Stimulated activated CD8-positive, alpha-beta memory T cell treated with anti-CD3 and anti-CD28 coated beads, Interleukin-2, amount 100 ng/mL, for 1 hour (primary cell): ENCODE measurements at places on chromosomes 6 and 20.
A peak's percentile ranks its signal among the peaks of the same experiment; 100 is the strongest.

GRCh38 chr20:371755-372542 is 8.6 kb upstream of the TRIB3 start:
- no peak for DNase-seq

GRCh38 chr20:19706463-19706862 is 51.6 kb upstream of the RIN2 start:
- DNase-seq: no peak

DNA sequence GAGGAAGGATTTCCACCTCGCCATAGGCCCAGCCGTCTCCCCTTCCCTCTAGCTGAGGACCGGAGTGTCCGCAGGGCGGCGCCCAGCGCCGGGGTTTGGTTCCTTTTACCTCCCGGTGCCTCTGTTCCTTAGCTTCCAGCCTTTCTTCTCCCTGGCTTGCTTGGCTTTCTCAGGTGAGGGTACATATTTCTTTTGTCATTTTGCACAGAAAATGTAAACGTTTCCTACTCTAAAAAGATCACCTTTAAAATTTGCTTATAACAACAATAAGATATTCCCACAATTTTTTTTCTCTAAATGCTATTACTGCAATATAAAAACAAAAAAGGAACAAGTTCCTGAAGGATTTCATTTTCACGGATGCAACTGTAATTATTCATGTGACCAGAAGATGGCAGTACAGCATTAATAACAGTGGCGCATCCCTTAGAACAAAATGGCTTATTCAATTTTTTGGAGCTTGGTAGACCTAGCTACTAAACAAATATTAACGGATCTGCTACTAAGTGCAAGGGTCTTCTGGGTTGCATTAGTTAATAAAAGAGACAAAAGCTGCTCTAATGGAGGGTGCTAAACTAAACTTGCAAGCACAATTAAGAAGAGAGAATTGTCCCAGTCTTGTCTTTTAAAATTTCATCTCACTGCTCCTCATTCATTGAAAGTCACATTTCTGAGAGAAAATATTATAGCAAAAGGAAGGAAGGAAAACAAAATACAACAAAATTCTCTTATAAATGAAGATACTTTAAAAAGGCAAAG is 172.9 kb downstream of the ADGRG6 start:
- DNase-seq: no peak

DNA sequence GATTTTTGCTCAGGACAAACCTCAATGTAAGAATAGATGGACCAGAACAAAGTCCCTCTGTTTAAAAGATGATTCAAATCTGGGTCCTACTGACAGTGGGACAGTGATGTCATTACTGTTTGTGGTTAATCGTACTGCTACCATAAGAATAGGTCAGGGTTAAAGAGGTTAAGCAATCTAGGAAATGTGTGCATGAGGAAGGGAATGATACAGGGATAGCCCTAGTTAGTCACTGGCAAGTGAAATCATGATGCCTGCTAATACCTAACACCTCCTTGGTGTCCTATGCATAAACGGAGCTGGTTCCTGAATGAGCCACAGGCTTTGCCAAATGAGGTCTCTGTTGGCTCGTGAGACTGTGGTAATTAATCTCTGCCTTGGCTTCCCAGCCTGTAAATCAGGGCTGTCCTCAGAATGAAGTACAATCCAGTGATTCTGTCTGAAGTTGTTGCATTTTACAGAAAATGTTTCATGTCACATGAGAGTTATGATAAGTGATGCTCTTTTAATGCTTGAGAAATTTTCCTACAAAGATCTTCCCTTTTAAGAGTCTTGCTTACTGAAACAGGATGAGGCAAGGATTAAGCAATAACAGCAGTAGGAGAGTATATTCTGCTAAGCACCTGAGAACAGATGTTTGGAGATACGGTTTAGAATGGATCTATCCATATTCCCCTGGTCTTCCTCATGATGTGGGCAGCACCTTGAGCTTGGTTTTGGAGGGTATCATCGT is 3.8 kb downstream of the MEP1A start:
- DNase-seq: no peak

DNA sequence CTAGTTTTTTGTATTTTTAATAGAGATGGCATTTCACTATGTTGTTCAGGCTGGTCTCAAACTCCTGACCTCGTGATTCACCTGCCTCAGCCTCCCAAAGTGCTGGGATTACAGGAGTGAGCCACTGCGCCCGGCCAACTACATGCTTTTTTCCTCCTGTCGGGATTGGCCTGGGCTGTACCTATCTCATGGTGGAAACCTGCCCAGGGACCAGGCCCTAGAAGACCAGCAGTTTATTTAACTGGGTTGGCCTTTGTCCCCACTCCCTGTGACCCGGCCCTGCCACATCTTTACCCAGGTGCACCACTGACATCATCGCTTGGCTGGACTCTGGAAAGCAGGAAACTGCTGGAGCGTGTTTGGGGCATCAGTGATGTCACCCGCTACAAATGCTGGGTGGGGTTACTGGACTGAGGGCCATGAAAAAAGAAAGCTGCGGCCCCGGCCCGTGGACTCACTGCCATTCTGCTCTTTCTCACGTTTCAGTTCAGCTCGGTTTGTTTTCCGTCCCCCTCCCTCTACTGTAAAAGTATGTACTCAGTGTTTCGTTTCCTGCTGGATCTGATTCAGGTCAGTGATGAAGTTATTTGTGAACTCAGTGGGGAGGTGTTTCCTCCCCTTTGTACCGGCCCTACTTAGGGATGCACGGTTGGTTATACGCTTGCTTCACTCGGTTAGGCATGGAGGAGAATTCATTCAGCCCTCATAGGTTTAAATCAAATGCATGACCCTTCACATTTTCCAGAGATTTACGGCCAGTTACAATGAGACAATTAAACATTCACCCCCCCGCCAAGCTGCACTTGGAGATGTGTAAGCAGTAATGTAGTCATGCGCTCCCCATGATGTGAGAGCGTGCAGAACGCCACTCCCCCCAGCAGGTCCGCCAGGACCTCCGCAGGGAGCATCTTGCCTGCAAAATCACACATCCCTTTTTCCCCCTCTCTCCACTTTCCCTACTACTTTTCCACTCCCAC is 179.3 kb downstream of the MTHFD1L start:
- DNase-seq: no peak

DNA sequence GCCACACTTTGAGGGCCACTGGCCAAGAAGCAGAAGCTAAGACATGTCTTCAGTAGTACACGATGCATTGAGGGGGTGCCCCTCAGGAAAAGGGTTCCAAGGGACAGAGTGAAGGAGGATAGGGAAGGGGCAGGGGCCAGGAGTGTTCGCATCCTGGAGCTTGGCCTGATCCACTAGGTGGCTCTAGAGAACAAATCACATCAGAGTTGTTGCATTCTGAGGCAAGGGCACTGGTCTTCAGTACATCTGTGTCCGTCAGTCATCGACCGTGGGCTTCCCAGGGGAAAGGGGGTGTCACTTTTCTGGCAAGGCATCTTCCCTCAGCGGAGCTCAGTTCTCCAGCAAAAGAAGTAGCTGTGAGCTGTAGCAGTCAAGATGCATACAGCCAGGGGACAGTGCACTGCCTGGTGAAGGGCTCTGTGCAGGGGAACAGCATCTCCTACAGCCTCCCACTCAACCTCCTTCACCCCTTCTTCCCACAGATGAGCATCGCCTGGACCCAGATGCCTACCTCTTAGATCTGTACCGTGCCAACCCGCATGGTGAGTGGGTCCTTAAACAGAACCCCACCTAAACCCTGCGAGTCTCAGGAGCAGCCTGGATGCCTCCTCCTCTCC is 47.8 kb downstream of the ARHGAP40 start:
- no peak for DNase-seq

GRCh38 chr6:3022765-3023662 is 23.3 kb downstream of the NQO2 start:
- DNase-seq: peak; percentile 22

DNA sequence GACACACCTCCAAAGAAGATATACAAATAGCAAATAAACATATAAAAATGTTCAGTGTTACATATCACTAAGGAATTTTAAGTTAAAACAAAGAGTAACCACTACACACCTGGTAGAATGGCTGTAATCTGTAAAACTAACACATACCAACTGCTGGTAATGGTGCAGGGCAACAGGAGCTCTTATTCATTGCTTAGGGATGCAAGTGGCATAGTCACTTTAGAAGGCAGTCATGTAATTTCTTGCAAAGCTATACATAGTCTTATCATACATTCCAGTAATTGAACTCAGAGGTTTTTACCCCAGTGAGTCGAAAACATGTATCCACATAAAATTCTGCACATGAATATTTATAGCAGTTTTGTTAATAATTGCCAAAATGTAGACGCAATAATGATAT is 906.8 kb upstream of the CITED2 start:
- no peak for DNase-seq

- no peak for DNase-seq
Measured at GRCh38 chr6:127554435-127555006, 22.5 kb upstream of the C6orf58 start.

DNA sequence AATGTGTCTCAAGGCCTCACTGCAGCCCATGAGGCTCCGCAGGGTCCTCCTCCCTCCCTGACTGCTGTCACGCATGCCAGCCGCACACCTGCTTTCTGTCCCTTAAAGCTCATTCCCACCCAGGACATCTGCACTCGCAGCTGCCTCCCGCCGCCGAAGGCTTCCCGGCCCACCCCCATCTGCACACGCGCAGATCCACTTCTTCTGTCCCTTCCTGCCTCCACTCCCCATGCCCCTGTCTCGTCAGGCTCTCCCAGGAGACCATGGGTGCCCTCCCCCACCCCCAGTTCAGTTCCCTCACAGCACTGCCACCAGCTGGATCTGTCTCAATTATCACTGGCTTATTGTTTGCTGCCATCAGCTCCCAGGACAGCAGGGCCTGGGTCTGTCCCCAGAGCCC is 63.0 kb downstream of the RIPOR3 start:
- DNase-seq: no peak

- no peak for DNase-seq
Measured at GRCh38 chr6:69005199-69005598, 370.1 kb downstream of the ADGRB3 start.

GRCh38 chr20:25049261-25050060 is 8.5 kb downstream of the ACSS1 start:
- no peak for DNase-seq

- no peak for DNase-seq
Measured at GRCh38 chr6:107769053-107769658, 55.0 kb downstream of the SCML4 start.

GRCh38 chr6:116685437-116685993 is 4.5 kb downstream of the KPNA5 start:
- no peak for DNase-seq

DNA sequence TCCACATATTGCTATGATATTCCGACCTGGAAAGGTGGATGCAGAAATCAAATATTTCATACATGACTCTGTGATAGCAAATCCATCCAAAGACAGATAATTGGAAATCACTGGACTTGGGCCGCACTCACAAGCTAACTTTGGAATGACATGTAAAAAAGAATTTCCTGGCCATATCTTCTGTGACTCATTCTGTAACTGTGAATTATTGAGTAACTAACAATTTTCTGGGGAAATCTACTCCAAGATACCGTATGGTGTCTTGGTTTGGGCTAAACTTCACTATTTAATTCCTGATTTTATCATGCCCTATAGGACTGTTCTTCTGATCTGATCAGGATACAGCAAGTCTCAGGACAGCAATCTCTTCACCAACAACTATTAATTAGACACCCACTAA is 92.7 kb upstream of the LY86 start:
- no peak for DNase-seq

- DNase-seq: no peak
Measured at GRCh38 chr6:39998126-39998525, 63.9 kb upstream of the MOCS1 start.

DNA sequence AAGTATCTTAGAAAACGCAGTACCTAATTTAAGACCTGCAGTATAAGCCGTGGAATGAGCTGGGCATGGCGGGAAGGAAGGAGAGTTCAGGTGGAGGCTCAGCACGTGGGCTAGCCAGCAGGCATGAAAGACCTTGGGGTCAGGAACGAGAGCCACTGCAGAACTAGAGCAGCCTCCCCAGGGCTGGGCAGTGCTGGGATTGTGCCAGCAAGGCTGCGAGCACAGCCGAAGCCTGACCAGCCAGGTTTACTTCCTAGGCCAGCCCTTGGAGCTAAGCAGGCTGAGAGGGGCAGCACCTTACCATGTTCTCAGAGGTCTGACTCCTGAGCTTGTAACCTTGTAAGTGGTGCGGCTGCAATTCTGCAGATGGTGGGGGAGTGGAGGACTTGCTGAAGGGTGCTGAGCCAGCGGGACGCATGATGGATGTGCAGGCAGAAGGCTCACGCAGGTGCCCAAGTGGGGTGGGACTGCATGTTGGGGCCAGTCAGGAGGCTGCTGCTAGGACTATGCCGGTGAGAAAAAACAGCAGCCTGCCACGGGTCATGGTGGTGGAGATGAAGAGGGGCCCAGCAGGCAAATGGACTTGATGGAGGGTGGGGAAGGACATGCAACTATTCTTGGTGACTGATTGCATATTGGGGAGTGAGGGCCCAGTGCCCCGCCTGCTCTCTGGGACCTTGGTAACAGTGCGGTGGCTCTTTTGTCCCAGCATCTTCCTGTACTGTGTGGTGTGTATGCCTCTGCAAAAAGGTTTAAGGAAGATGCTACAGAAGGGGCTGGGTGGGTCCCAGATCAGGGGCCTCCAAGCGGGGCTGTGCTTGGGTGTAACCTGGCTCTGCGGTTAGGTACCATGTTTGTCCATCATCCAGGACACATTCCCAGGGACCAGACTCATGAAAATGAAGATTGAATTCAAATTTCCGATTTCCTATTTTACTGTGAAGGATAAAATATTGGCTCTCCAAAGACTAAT is 37.6 kb upstream of the IRF4 start:
- no peak for DNase-seq

DNA sequence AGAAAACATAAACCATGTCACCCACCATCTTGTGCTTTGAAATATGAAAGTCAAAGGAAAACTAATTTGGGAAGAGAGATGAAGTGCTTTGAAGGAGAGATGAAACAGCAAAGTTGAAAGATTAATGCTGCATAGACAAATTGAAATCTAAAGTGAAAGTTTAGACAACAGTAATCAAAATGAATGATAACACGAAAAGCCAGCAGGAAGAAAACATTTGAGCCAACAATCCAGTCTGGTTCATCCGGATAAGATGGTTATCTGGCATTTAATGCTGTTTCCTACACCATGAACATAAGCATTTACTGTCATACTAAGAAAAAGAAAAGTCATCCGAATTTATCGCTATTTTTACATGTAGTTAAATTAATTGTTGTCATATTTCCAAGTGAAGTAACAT is 595 bp downstream of the HAO1 start:
- DNase-seq: no peak

DNA sequence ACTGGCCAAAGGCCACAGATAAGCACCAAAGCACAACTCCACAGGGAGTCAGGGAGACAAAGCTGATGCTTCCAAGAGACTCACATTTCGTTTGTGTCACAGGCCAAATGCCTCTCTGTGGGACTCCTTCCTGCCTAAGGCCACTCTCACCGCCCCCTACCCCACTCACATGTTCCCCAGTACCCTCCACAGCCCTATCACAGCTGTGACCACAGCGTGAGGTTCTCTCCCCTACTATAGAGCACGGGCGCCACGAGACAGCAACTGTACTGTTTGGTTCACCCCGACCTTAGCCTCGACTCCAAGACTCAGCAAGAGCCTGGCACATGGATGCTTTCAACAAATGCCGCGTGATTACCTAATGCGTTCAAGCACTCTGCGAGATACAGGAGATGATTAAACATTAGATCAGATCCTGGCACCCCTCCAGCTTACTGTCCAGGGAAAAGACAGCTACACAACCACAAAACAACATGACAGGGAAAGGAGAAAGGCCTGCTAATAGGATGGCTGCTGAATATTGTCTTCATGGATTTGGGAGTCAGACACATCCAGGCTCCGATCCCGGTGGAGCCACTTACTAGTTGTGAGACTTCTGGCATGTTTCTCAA is 105.5 kb downstream of the AGPAT4 start:
- no peak for DNase-seq

GRCh38 chr6:29723666-29724588 is 693 bp downstream of the HLA-F start:
- peak; percentile 65 for DNase-seq
